IMR-90 (cell line): ENCODE measurements at places on chromosomes 2 and 18. TPM values are rescaled to one million over a fixed set of nuclear protein-coding genes. Genes with fewer than 3 reads are reported as not detected.

DNA sequence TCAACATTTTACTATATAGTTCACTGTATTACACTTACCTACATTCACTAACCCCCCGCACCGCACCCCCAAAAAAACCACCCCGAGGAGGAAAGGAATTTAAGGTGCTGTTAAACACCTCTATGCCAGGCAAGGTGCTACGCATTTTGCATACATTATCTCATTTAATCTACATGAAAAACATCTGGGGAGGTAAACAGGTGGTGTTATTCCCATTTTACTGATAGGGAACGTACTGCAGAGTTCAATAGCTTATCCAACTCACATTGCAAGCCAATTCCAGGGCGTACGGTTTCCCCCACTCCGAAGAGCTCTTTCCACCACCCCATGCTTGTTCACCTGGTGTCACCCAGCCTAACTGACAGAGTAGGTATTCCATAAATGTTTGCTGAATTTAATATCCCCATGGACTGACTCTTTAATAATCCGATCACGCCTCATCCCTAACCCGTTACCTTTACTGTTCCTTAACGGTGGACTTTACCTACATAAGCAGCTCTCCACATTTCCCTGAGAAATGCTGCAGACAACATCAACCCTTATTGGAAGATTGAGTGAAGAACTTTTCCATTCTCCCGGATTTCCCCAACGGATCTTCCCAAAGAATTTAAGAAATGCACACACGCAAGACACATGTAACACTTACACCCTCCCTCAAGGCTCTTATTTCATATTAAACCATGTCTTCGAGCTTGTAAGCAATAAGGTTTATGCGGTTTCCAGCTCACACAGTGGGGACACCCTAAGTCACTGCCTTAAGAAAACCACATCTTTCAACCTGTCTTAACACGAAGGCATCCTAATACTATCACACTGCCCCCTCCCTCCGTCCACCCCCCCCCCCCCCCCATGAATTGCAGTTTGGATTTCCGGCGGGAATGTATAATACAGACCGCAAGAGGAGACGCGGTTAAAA, 1.2 kb downstream of the RAPH1 start:
- DNase-seq: peak; percentile 78

DNA sequence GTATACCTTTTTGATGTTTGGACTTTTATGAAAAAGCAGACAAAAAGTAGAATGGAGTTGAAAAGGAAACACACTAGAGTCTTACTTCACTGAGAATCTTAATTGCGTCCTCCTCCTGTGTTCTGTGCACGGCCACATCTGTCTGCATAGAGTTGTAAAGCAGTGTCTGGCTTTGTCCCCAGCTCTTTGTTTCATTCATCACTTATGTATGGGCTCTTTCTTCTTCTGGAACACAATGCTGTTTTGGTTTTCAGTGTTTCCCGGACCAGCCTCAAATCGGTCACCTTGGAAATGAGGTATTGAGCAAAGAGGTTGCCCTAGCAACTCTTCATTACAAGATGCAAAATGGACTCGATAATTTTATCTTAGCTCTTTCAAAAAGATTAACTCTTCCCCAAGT, 104.3 kb upstream of the CNGA3 start:
- no peak for DNase-seq

AQP12A gene
- not detected in 2 replicates for polyA plus RNA-seq

- peak; percentile 46 for DNase-seq
These were observed 58.7 kb downstream of the C18orf54 start for GRCh38 chr18:54416436-54416835.

DNA sequence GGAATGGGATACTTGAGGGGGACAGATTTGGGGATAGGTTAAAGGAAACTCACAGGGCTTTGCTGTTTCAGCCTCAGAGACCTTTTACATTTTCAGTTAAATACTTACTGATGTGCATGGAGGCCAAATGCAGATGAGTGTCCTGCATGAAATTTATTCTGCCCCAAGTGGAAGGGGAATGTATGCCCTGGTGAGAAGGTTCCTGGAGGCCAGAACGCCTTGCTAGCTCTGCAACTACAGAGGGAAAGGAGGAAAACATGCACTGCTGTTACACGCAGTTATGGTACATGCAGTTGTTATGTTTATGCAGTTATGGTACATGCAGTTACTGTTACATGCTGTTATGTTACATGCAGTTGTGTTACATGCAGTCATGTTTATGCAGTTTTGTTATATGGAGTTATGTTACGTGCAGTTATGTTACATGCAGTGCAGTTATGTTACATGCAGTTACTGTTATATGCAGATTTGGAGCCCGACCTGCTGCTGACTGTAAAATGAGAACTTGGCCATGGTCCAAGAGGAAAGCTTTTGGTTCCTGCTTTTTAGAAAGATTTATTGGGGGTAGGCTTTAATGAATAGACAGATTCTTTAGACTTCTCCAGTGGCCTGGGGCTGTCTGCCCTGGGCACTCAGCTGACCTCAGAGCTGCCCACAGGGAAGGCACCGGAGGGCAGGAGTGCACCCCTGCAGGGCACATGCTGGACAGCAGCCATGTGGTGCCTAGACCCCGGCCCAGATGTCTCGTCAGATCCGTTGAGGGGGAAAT, 84.1 kb downstream of the LDLRAD4 start:
- no peak for DNase-seq

DAPL1 gene
- not detected in 2 replicates for polyA plus RNA-seq

DNA sequence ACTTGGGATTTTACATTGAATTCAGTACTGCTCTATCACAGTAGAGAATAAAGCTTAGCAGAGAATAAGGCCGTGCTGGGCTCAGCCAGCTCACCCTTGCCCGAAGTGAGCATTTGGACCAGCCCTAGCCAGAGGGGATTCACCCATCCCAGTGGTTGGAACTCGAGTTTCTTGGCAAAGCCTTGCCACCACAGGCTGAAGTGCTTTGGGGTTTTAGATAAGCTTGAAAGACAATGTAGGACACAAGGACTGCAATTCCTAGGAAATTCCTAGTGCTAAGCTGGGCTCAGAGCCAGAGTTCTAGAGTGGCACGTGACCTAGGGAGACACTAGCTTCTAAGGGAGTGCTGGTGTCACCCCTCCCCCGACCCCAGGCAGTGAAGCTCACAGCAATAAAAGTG, 28.0 kb downstream of the SERPINB11 start:
- no peak for DNase-seq

DNA sequence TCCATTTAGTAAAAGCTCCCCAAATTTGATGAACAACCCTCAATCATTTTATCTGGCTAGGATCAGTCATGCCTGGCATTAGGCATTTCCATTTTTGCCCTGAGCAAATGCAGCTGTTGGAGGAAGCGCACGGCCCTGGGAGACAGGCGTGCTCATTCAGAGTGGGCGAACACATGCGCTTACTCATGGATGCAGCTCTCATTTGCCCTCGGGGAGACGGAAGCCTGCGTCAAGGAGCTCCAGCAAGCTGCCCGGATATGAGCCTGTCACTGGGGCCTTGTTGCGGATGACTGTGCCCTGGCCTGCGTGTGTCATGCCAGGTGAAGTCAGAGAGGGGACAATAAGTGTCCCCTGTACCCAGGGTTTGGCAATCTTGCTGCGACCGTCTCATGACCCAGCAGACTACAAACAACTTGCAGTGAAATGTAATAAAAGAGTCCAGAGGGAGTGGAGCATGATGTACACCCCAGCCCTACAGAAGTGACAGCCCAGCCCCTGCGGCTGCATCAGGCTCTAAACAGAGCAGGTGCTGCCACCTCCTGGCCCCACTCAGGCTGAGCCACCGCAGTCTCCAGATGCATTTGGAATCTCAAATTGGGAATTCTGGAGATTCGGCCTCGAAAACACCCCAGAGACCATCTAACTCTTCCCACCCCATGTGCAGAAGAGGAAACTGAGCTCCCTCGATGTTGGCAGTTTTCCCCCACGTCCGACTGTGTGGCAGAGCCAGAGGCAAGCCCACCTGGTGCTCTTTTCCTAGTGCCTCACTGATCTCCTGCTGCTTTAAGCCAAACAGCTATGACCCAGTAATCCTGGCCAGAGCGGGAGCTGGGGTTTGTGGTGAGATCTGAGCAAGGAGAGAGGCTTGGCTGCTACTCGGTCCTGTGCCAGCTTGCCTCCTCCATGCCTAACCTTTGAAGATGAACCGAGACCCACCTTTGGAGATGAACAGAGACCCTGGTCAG, 105.0 kb upstream of the ALK start:
- DNase-seq: peak; percentile 22

DNA sequence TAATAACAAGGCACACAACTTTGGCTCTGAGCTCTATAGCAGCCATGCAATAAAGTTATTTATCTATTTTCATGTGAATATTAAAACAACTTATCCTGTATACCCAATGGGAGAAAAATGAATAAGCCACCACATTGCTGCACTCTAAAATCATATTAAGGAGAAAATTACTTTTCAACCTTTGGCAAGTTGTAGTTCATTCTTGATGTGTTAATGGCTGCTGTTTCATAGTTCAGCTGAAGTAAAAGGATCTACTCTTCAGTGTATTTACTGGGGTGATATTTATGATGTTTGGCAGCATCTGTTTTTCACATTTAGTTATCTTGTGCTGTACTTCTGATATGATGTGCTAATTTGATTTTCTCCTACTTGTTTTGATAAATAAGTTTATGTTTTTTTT, 71.8 kb downstream of the TMEFF2 start:
- no peak for DNase-seq

HADHA gene
- 50.4 and 52.7 TPM in 2 replicates for polyA plus RNA-seq

UGT1A4 gene
- polyA plus RNA-seq: not detected in 2 replicates

DNA sequence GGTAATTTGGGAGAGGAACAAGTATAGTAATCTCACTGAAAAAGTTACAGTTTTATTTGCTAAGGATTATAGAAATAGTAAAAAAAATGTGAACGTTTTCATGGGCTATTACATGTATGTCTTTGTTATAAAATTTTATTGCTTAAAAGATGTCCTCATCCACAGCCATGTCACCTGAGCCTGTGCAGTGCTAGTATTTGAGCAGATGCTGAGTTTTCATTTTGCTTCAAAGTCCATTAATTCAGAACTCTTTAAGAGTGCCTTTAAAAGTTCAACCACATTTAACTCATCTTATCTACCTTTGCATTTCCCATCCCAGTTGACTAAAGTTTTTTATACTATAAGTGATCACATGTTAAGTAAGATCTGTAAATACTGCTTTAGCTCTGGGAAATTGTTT, 52.6 kb downstream of the DPP10 start:
- no peak for DNase-seq

DNA sequence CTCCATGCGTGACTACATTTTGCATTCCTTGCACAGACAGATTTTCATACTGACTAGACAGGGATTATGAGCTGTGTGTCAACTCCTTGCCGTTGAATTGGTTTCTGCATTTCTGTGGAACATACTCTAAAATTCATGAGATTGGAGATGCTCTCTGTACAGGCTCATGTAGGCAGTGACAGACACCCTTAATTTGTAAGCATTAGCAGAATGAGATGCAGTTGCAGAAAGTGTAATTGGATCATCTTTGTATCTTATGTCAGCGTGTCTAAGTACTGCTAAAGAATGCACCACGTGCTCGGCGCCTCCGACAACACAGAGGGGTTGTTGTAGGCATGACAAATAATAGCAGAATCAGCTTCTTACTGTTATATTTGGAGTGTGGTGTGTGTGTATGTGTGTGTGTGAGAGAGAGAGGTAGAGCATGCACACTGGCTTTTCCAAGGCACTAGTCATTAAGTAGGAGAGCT, 212.4 kb downstream of the CMPK2 start:
- no peak for DNase-seq

OSBPL1A gene
- 26.9 and 29.4 TPM in 2 replicates for polyA plus RNA-seq

DNA sequence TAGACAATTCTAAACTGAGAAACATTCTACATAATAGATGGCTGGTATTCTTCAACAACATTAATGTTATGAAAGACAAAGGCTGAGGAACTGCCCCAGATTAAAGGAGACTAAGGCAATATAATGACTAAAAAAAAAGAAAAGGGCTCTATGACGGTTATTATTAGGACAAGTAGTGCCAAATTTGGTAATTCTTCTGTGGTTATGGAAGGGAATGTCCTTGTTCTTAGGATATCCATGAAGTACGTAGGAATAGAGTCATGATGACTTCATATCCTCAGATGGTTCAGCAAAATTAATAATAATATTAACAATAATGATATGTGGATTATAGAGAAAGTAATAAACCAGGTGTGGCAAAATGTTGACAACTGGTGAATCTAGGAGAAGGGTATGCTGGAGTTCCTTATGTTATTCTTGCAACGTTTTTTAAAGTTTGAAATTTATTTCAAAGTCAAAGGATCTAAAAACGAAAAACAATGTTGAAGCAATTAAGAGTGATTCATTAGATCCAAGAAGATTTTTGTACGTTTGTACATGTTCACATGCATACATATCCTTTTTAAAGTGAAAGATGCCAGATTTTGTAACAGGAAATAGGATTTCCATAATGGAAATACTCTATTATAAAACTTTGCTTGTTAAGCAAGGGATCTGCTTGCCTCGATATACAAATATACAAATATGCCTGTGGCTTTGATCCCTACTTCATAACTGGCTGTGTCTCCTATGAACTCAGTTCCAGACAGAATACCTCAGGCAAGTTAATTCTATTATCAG, 27.7 kb upstream of the STRN start:
- DNase-seq: no peak

DNA sequence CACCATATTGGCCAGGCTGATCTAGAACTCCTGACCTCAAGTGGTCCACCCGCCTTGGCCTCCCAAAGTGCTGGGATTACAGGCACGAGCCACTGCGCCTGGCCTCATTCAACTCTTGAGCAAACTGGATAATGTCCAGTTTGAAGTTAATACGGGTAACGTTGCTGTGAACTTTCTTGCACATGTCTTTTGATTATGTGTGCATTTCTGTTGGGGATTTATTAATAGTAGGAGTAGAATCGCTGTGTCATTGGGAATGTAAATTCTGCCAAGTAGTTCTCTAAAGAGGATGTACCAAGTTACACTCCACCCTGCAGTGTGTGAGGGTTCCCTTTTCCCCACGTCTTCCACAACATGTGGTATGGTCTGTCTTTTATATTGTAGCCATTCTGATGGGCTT, 6.2 kb downstream of the IMPA2 start:
- peak; percentile 48 for DNase-seq

- DNase-seq: no peak
These were observed 4.9 kb upstream of the DNAH7 start for GRCh38 chr2:196073521-196073920.

DNA sequence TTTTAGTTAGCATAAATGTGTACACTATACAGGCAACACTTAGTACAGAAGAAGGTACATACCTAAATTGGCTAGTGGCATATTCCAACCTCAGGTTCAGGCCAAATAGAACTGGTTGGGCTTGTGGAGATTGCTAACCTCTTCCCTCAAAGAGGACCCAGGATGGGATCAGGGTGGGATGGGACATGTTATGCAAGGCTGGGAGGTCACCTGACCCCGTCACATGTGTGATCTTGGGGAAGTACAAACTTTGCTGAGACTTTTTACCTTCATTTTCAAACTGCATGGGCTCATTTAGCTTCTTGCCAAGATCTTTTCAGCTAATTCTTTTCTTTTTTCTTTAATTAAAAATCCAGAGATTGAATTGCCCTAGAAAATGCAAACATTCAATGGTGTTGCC, 36.9 kb downstream of the TMEM17 start:
- DNase-seq: no peak
